ENCODE measurements at places on chromosomes 16 and 17.
A peak's percentile ranks its signal among the peaks of the same experiment; 100 is the strongest.

- DNase-seq = no peak
Observed at GRCh38 chr17:62876673-62877405, 68.7 kb upstream of the MARCHF10 start.

DNA sequence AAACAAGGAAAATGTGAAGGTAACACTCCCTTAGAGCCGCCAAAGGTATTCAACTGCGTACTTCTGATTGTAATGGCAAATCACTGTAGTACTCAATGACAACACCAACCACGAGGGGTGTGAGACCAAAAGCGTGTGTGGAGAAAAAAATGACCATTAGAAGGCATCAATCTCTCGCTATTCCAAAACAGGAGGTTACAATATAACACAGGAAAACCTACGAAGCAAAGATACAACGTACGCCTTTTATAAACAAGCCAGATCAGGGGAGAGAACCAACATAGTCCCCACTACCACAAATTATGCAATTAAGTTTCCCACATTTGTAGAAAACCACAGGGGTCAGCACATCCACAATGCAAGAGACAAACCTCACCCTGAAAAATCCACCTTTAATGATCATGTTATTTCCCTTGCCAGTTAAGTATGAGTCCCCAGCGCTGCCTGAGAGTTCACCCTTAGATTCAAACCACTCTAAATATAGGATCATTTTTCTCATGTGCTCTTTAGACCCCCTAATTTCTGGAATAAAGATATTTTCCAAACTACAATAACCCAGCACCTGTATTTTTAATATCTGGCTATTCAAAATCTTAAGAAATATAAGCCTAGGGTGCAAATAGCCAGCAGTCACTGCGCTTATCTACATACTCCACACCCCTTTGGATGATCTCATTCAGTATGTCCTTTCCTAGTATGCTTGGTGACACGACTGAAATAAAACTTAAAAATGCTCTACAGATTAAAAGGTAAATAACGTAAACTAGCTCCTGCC is 12.4 kb downstream of the TEX14 start:
- no peak for DNase-seq

DNA sequence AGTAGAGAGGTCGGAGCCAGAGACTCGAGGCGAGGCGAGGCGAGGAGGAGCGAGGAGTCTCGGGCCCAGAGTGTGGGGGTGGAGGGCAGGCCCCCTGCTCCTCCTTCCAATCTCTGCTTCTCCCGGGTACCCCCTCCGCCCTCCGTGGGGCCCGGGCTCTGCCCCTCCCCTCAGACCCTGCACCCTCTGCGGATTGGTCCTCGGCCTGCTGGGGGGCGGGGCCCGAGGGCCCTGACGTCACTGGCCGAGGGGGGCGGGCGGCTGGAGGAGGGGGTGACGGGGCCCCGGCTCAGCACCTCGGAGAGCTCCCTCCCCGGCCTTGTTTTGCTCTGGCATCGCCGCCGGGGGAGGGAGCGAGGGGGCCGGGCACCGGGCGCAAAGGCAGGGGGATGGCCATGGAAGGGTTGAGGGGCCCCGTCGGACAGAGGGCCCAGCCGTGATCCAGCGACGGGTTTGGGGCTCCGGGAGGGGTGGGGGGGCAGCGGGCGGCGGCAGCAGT is at the start of gene RUNDC3A:
Gene RUNDC3A, plus strand, starts transcription at position 282 of the 499 bp plus-strand sequence. CDS start 232 bp downstream, outside the sequence.
- peak; percentile 82 for DNase-seq

GRCh38 chr16:79250502-79251098 is 349.9 kb downstream of the MAF start:
- DNase-seq = no peak

DNA sequence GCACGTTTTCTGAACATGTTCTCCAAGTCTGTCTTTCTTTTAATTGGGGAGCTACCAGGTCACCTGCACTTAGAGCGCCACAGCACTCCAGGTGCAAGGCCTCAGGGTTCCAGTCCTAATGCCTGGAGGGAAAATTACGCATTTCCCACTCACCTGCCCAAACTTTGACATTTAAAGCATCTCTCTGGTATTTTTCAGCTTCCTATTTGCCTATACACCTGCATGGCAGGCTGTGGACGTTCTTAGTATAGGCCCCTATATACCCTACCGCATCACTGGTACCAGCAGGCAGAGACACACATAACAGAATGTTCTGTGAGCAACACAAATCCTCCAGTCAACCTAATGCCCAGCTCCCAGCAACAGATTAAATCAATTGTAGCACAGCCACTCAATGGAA is 213.3 kb downstream of the MRTFB start:
- DNase-seq = no peak
